ENCODE measurements at places on chromosomes 3 and 15.

- no peak for DNase-seq
Measured at GRCh38 chr3:189233225-189233858, 61.6 kb downstream of the TPRG1 start.

DNA sequence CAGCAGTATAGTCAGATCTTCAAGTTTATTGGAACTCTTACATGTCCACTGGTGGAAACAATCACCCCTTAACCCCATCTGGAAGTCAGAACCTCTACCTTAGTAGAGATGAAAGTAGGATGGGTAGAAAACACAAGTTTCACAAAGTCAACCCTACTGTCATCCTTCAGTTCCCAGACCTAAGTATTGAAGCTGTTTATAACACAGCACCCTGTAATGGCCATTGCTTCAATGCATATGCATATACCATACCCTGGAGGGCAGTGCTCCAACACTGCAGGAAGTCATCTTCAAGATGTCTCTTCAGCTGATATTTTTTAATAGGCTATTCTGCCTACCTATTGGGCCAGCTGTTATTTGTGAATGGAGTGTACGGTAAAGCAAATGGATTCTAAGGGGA, 241.3 kb downstream of the UBE2E2 start:
- DNase-seq: no peak

- no peak for DNase-seq
Measured at GRCh38 chr3:99087277-99087676, 185.8 kb upstream of the DCBLD2 start.

DNA sequence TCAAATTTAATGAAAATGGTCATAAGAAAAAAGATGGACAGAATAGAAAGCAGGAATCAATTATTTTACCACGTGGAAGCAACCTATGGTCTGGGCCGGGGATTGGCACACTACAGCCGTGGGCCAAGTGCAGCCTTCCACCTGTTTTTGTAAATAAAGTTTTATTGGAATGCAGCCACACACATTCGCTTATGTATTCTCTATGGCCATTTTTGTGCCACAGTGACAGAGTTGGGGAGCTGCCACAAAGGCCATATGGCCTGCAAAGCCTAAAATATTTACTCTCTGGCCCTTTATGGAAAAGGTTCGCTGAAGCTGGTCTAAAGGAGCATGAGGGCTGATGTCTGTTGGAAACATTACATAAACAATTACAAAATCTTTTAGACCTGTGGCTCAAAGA, 144.8 kb downstream of the TMCO5A start:
- DNase-seq: no peak

DNA sequence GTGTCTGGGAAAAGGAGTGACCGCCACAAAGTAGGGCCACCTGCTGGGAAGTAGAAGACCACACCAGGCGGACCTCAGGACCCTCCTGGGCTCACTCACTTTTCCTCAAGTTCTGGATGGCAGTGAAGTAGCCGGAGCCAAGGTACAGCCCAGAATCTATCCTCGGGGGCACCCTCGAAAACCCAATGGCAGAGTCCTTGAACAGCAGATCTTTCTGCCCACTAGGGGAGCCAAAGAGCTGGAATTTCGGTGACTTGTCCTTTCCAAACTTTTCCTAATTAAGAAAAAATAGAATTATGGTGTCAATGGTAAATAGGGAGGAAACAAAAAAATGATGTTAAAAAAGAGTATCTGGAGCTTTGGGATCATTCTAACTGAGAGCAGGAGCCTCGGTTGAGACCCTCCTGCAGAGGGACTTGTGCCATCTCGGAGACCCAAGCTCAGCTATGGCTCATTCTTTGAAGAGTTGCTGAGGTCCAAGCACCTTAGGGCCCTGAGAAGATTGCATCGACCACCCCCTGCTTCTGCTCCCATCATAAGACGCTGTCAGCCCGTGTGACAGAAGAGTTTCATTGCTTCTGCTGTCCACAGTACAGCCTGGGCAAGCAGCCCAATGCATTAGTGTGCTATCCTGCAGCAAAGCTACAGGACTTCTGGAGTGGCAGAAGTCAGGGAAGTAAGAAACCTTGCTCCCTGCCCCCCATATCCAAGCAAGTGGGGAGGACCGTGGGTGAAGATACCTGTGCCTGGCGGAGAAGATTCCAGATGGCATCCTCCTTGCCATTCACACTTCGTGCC, 14.8 kb downstream of the LTF start:
- DNase-seq: no peak

GRCh38 chr3:106338582-106339214, 469.9 kb upstream of the CBLB start:
- DNase-seq: no peak

- DNase-seq: no peak
Measured at GRCh38 chr3:7209098-7209497, 348.2 kb downstream of the GRM7 start.

DNA sequence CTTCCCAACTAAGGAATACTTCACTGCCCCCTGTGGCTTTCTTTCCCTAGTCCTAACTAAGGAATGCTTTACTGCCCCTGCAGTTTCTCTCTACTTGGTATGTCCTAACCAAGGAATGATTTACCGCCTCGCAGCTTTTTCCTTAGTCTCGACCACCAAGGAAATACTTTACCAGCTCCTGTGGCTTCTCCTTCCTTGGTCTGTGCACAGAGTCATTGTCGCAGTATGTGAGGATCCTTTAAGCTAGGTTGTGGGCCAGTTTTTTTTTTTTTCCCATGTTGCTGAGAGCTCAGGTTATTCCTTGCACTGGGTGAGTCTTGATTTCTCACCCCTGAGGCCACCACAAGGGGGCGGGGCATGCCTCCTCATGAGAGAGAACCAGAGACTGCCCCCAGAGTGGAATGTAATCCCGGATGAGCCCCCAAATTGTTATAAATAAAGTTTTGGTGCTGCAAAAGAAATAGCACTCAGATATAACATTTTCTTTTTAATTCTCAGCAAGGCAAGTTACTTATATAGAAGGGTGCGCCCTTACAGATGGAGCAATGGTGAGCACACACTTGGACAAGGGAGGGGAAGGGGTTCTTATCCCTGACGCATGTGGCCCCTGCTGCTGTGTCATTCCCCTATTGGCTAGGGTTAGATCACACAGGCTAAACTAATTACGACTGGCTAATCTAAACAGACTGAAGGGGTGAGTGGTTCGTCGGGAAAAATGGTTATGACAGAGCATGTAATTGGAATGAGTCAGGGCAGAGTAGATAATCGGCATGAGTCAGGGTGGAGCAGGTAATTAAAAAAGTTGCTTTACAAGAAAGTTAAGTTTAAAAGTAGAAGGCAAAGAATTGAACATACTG, 27.0 kb downstream of the NDUFB4 start:
- no peak for DNase-seq

DNA sequence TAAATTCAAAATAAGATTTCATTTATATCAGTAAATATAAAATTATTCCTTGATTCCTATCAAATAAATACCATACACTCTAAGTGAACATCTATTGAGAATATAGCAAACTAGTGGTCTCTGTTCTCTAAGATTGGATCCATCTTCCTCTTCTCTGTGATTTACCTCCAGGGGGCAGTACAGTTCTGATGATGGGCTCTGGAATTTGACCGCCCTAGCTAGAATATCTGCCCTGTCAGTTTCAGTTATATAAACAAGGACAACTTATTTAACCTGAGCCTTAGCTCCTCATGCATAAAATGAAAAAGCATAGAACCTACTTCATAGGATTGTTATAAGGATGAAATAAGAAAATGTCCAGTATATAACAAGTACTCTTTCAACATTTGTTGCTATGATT, 171.1 kb upstream of the CCDC54 start:
- DNase-seq: no peak

DNA sequence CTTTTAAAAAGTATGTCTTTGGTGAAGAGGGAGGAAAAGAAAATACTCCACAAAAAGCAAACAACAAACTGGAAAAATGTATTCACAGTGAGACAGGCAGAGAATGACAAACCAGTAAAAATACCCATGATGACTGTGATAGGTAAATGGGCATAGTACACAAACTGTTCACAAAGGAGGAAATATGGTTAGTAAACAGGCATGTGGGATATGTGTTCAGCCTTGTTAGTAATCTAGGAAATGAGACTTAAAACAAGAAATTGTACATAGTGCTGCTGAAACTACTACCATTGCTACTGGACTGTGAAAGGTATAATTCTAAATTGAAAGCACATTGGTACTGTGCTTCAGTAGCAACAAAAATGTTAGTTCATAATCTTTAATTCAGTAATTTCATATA, 50.1 kb downstream of the UBE2E2 start:
- DNase-seq: no peak

DNA sequence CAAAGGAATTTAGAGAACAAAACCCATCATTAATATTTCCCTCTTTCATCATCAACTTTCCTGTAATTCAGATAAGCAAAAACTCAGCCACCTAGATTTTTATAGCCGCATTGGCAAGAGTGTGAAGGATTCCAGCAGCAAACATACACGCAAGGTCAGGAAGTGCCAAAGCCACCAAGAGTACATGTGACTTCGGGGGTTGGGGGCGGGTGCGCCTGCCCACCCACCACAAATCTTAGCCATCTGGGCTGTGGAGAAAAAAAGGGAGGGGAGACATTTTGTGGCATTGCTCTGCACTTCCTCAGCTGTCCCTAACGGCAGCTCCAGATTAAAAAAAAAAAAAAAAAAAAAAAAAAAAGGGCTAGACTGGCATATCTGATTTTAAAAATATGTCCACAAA, 148.4 kb downstream of the TNIK start:
- DNase-seq: no peak

GRCh38 chr15:37682304-37682703, 252.1 kb upstream of the TMCO5A start:
- DNase-seq: no peak

DNA sequence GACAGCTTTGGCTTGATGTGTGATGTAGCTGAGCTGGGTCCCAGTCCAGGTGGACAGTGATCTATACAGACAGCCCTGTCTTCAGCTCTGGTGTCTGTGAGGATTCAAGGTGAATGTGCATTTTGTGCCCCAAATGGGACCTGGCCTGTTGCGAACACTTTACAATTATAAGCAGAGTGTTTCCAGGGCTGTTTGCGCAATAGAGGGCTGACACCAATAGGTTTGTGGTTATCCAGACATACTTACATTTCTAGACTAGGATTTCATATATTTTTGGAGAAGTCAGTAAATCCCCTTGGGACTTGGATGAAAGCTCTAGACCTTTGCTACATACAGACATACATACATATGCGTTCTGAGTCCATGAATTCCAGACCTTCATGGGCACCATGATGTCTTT, 4.2 kb upstream of the TATDN2 start:
- no peak for DNase-seq

DNA sequence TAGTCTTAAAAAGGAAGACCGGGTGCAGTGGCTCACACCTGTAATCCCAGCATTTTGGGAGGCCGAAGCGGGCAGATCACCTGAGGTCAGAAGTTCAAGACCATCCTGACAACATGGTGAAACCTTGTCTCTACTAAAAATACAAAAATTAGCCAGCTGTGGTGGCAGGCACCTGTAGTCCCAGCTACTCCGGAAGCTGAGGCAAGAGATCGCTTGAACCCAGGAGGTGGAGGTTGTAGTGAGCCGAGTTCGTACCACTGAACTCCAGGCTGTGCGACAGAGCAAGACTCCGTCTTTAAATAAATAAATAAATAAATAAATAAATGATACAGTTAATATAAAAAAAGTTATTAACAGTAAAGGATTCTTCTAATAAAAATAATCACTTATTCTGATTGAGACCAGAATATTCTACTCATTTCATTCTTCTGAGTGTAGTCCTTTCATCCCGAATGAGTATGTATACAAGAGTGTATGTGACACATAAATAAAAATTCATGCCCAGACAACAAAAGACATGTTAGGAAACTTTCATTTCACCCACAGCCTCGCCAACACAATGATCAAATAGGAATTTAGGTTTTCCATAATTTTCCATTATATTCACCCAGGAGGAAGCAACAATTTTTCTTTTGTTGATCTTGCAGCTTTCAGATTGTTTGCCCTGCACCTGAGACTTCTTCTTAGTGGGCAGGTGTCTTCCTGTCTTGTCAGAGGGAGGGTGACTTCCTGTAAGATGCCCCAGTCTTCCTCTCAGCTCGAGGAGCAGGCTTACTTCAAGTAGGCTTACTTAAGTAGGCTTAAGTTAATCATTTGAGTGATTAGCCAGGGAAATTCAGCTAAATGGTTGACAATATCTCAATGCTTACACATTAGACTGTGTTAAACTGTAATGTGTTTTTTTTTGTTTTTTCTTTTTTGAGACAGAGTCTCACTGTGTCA, 7.8 kb upstream of the NUP210 start:
- no peak for DNase-seq

DNA sequence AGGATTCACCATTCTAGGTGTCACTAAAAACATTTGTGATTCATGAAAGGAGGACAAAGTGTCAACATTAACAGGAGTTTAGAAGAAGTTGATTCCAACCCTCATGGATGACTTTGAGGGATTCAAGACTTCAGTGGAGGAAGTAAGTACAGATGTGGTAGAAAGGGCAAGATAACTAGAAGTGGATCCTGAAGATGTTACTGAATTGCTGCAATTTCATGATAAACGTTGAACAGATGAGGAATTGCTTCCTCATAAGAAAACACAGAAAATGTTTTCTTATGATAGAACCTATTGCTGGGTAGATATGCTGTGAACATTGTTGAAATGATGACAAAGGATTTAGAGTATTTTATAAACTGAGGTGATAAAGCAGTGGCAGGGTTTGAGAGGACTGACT, 23.5 kb upstream of the ATP2C1 start:
- no peak for DNase-seq

- DNase-seq: no peak
Measured at GRCh38 chr3:14925729-14926591, 21.4 kb upstream of the NR2C2 start.

DNA sequence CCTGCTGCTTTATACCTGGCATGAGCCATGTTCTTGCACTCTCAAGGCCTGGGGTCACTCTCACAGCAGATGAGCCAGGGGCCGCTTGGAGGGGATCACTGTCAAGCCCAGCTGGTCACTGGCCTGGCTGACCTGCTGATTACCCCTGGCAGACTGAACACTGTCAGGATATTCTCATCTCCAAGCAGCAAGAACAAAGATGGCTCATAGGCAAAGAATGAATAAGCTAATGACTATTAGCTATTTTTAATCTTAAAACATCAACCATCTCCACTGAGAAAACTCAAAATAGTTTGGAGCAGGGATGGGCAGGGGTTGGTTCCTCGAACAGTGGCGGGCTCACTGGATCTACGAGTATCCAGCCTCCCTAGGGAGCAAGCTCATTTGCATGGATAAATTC, 64.4 kb upstream of the ACAN start:
- DNase-seq: no peak
